Non-pigmented ciliary epithelial cell (primary cell): ENCODE measurements at places on chromosomes 7 and 10.
A peak's percentile ranks its signal among the peaks of the same experiment; 100 is the strongest.

DNA sequence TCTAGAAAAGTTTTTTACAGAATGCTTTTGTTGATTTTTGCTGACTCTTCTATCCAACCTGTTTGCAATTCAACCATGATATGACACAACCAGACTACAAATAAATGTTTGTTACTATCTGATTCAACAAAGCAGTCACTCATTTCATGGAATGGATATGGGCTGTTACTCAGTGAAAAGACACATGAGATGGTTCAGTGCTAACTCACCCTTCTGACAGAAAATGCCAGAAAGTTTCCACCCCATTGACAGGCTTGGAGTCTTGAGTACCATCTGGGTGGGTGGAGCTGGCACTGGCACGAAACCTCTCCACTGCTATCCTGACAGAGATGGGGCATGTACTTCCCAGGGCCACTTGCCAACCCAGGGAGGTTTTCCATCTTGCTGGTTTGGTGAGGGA lies 39.5 kb downstream of the RBM28 start:
- DNase-seq: no peak

GRCh38 chr7:25297278-25297677 lies 69.0 kb upstream of the NPVF start:
- DNase-seq: no peak

DNA sequence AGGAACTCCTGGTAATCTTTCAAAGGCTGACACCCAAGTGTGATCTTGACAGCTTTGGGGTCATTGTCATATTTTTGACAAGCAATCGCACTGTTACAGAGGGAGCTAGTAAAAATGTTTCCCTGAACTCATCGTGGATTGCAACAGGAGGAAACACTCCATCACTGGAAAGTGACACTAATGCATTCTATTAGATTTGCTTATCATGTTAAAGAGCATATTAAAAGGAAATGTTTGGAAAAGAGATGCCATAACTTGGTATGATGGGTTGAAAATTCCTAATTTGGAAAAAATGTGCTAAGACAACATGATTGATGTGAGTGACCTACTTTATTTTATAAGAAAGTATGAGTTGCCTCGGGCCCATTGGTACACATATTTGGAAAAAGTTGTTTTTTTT lies 22.7 kb upstream of the EMX2 start:
- DNase-seq: no peak

DNA sequence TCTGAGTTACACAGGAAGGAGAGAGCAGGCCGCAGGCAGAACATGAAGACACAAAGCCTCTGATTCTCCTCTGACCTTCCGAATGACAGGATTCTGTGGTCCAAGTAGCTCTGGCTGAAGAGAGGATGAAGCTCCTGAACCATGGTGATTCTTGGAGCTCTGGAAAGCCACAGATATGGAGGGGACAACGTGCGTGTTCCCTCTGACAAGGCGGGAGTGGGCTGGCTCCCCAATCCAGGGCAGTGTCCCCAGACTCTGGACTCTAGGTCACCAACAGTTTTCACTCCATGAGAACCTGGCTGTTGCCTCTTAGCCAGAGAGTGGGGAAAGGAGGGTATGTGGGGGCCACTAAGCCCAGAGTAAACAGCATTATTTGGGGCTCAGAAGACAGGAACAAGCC lies 7.4 kb upstream of the TRPV6 start:
- DNase-seq: no peak

- no peak for DNase-seq
Observed at GRCh38 chr10:45257600-45257999, 57.8 kb downstream of the OR13A1 start.

DNA sequence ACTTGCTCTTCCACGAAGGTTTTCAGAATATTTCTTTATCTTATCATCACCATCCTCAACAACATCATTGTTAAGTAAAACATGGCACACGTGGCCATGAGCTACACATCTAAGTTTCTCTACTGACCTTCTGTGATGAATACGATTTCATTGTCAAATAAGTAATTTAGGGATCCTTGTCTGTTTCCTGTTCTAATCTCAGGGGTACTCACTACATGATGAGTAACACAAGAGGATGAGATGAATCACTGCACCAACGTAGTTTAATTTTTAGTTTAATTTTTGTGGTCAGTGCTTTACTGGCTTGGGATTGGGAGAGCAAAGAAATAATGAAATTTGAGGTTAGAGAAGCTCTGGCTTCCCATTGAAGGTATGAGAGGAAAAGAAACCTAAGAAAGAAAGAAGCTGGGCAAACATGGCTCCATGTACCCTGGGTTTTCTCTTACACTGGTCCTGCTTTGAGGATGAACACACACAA lies 461.9 kb upstream of the KLF6 start:
- peak; percentile 91 for DNase-seq

- DNase-seq: no peak
Observed at GRCh38 chr10:109887243-109887642, 36.1 kb downstream of the XPNPEP1 start.

DNA sequence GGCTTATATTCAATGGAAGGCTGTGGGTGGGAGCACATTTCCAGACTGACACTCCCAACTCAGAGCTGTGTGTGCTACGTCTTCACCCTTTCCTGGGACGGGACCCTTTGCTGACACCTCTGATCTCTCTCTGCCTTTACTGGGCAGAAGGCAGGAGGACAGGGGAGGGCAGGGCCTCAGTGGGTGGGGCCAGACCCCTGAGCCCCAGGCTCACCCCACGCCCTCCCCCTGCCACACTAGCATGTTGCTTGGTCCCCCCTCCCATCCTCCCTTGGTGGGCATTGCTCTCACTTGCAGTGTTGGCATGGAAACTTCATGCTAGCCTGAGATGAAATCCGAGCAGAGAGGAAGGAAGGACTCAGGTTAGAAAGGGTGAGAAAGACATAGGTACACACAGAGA lies 18.4 kb downstream of the TMEM273 start:
- DNase-seq: no peak
